ENCODE measurements at places on chromosomes 6 and 20.

GRCh38 chr6:108587258-108588059 is 26.7 kb downstream of the FOXO3 start:
- no peak for DNase-seq

- peak; percentile 59 for DNase-seq
Measured at GRCh38 chr6:151413372-151414145, 22.2 kb upstream of the ZBTB2 start.

DNA sequence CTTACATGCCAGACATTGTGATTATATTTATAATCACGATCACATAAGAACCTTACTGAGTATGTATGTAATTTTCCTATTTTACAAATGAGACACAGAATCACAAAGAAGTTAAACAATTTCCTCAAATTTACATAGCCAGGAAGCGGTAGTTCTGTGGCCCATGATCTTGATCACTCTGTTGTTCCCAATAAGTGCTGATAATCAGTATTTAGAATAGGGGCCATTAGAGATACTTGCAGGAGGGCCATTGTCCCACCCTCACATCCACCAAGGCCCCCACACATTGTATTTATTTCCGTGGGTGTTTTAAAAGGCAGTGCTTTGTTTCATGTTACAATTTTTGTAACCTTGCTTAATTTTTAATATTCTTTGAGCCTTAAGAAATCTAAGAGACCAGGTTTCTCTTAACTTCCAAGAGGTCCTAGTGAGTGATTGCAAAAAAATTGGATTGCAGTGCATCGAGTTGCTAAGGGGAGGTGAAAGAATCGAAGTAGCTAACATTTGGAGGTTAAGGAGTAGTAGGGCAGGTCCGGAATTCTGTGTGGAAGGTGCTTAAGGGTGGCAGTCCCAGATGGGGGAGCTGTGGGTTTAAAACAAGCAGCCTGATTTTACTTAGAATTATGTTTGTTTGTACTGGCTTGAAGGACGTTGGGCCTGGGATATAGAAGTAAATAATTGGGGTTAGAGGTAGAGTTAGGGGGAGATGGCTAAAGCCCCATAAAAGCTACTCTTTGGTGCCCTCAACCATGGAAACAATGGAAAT is 339.4 kb downstream of the CDKAL1 start:
- no peak for DNase-seq

DNA sequence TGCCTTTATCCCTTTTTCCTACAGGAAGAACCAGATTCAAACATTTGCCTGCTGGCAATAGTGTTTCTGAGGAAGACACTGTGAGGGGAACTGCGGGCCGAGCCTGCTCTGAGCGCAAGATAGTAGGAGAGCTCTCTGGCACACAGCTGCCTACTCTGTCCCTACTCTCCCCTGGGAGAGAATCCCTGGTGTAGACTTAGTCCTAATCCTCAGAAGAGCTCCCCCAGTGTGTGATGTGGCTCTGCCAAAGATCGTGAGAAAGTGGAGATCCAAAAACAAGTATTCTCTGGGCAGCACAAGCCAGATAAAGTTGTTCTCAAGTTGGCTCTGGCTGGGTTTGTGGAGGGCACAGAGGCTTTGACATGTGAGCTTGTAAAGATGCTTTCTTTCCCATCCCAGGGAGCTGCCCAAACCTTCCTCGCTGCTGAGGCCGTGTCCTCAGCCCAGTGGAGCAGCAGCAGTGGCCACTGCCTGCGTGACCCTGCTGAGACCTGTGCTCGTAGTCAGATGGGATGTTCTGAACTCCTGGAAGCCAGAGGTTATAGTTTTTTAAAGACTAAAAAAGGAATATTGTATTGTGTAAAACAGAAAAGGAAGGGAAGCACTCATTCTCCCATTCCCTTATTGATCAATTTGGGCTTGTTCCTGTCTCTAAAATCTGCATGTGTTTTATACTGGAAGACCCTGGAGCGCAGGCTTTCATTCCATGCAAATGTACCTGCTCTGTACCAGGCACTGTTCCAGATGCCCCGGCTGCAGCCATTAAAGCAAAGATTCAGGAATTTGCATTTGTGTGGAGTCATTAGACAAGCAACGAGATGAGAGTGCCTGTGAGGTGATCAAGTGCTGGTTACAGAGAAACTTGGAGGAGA is 30.7 kb downstream of the PNLDC1 start:
- DNase-seq: no peak

GRCh38 chr6:169092375-169092774 is 161.3 kb downstream of the THBS2 start:
- no peak for DNase-seq

DNA sequence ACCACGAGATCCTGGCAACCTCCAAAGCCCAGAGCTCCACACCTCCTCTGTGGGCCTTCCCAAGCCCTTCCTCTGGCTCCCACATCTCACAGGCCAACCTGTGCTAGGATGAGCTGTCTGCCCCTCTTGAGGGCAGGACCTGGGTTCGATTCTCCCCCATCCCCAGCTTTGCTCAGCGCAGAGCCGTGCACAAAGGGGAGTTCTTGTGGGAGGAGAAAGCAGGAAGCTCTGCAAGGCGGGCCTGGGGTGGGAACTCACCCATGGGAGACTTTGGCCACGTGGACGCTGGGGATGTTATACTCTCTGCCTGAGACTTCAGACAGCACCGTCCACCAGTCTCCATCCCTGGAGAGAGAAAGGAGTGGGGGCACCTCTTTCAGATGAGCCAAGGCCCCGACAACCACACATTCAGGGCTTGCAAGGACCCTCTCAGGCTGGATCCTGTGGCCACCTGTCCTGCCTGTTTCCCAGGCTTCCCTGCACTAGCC is 12.7 kb downstream of the SLA2 start:
- DNase-seq: no peak

- no peak for DNase-seq
Measured at GRCh38 chr20:574297-574942, 30.8 kb upstream of the CSNK2A1 start.

GRCh38 chr6:53741034-53741823 is 53.6 kb upstream of the LRRC1 start:
- no peak for DNase-seq

- DNase-seq: no peak
Measured at GRCh38 chr20:11907621-11908020, 10.1 kb upstream of the BTBD3 start.

DNA sequence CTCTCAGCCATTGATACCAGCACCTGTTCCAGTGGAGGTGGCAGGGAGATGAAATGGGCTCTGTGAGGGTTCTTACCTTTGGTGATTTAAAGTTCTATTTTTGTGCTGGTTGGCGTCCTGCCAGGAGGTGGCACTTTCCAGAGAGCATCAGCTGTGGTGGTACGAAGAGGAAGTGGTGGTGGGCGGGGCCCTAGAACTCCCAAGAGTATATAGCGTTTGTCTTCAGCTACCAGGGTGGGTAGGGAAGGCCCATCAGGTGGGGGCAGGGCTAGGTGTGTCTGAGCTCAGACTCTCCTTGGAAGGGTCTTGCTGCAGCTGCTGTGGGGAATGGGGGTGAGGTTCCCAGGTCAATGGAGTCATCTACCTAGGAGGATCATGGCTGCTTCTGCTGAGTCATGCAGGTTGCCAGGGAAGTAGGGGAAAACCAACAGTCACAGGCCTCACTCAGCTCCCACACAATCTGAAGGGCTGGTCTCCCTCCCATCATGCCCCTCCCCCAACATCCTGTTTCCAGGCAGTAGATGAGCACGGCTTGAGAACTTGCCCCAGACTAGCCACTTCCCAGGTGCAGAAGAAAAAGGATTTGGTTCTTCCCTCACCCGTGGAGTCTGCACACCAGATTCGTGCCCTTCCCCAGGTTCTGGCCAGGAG is 46.6 kb downstream of the MOXD1 start:
- DNase-seq: peak; percentile 27

DNA sequence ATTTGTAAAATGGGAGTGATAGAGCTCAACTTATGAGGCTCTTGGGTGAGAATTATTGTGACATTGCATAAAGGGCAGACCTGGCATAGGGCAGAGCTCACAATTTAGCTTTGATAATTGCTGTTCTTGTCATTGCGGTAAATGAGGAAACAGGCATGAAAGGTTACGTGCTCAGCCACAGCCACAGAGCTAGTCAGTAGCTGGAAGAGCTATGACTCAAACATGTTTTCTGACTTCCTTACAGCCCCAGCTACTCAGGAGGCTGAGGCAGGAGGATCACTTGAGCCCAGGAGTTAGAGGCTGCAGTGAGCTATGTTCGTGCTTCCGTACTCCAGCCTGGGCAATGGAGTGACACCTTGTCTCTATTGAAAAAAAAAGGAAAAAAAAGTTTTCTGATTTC is 3.5 kb upstream of the GHRH start:
- DNase-seq: peak; percentile 5

DNA sequence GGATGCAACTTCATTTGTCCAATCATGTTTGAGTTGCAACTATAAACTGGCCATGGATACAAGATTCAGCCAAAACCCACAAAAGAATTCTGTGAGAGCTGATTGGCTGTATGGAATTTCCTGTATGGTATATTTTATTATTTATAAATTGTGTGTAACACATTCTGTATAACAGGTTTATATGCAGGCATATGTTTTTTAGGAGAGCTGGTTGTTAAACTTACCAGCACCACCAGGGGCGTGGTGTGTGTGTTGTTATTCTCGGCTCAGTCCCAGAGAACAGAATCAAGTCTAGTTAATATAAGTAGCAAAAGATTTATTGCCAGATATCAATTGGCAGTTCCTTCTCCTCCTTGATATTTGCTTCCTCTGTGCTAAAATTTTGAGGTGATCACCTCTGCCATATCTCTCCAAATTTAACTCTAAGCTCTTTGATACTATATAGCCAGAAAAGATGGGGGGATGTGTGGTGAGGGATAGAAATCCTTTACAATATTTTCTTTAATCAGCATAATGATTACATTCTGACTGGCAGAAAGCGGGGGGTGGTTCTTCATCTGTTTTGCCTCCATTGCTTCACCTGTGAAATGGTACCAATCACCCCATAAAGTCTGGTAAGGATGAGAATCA is 22.9 kb downstream of the CNBD2 start:
- no peak for DNase-seq

DNA sequence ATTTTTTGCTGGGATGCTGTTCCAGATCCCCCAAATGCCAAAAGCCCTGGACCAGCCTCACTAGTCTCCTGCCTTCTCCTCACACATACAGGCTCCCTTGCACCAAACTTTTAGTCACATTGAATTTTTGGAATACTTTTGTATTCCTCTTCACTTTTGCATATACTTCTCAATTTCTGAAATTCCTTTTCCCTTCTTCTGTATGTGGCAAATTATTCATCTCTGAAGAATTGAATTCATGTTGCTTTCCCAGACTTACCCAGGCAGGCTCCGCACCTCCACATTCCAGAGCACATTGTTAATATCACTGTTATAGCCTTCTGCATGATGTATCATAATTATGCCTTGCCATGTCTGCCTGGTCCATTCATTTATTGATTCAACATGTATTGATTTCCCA is 255.3 kb upstream of the POU3F2 start:
- no peak for DNase-seq

DNA sequence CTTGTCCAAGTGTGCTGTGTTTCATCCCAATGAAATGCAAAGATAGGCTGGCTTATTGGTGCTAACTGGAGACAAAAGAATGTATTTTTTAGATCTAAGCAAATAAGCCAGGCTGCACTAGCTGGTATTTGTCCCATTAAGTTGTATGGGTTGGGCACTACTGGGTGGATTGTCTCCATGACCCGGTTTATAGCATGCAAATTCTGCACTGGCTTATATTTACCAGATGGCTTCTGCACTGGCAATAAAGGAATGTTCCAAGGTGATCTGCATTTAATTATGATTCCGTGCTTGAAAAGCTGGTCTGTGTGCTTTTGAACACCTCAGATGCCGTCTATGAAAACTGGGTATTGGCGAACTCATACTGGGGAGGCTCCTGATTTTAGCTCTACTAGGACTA is 61.4 kb upstream of the MOCS1 start:
- no peak for DNase-seq

GRCh38 chr6:4258733-4259132 is 123.4 kb upstream of the ECI2 start:
- DNase-seq: no peak

GRCh38 chr6:44960898-44961297 is 367.2 kb upstream of the RUNX2 start:
- DNase-seq: no peak

- DNase-seq: no peak
Measured at GRCh38 chr6:138424004-138424904, 20.2 kb downstream of the HEBP2 start.

GRCh38 chr20:51402201-51402600 is 140.3 kb downstream of the NFATC2 start:
- peak; percentile 37 for DNase-seq

GRCh38 chr6:39849764-39850163 is 57.6 kb downstream of the DAAM2 start:
- no peak for DNase-seq

- DNase-seq: no peak
Measured at GRCh38 chr6:49772285-49772684, 14.8 kb downstream of the PGK2 start.

DNA sequence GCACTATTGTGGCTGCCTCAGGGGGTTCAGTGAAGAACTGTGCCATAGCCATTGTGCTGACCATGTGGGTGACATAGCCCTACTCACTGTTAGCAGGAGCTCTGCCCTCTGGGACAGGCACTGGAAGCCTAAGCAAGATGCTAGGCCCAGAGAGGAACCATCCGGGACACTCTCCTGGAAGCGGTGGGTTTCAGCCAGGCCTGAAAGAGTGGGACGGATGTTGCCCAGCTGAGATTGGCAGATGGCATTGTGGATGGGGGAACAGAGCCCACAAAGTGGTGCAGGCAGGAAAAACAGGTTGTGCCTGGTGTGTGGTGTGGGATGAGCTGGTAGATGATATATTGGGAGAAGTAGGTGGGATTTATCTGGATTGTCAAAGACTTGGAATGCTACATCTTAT is 40.1 kb downstream of the DLGAP4 start:
- DNase-seq: no peak

DNA sequence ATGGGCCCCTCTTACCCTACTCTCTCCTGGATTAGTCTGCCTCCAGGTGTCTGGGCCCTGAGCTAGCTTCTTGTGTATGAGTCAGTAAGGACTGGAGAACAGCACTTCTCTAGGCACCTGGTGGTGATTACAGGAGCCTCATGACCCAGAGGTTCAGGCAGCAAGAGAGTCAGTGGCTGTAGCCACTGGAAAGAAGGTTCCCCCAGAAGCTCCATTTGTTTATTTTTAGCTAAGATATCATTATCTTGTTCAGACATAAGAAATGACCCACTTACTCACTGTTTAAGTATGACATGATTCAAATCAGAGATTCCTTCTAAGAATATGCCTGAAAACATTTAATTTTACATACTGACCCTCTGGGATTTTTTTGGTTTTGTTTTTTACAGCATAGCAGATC is 23.6 kb upstream of the SLC4A11 start:
- DNase-seq: no peak

- no peak for DNase-seq
Measured at GRCh38 chr6:150410399-150410798, 41.6 kb downstream of the IYD start.

GRCh38 chr6:100281471-100281901 is 183.2 kb downstream of the SIM1 start:
- no peak for DNase-seq

DNA sequence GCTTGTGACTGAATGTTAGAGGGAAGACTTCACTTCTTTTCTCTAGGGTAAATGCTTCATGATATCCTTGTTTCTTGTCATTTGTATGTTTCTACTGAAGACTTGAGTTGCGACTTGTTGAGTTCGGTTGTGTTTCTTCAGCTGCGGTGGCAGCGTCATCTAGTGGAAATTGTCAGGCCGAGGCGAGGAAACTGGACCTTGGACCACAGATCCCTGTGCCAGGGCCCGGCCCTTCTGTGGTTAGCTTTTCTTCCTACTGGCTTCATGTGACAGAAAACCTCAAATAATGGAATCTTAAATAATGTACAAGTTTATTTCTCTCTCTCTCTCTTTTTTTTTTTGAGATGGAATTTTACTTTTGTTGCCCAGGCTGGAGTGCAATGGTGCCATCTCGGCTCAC is 12.4 kb downstream of the MTHFD1L start:
- DNase-seq: no peak
